Stomach (tissue), 19 donors: ENCODE measurements at places on chromosomes 7 and 10. TPM values are rescaled to one million over a fixed set of nuclear protein-coding genes. Genes with fewer than 3 reads are reported as not detected.

Gene LSM8
- 25.2 TPM for total RNA-seq

Gene ANXA11
- total RNA-seq = 91.4 TPM

Gene MAPK8
- total RNA-seq = 34.4 TPM

Gene PIP
- total RNA-seq = not detected

DNA sequence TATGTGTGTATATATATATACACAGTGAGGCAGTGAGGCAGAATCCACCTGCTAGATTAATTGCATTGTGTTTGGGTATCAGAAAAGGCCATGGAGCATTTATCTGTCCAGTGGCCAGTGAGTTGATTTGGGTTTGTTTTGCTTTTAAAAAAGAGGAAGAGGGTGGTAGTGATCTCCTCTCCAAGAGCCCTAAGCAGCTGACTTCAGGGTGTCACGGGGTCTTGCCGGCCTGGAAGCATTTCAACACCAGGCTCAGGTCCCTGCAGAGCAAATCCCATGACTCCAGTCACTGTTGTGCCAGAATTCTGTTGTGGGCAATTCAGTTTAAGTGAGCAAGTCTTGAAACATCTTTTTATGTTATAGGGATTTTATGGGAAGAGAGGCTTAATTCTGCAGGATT, 30.6 kb upstream of the GPNMB start:
- no peaks in the 10 kb centered on the region for H3K4me1 ChIP-seq
- H3K36me3 ChIP-seq = no peaks in the 10 kb centered on the region
- no peak overlapping the region for H3K27ac ChIP-seq
- H3K4me3 ChIP-seq = no peak overlapping the region
- DNase-seq = no peak

GRCh38 chr7:44063894-44064651, 1.3 kb downstream of the PGAM2 start:
- peaks cover 38% of the 10 kb centered on the region for H3K36me3 ChIP-seq
- no peaks in the 10 kb centered on the region for H3K27me3 ChIP-seq
- no peak overlapping the region for H3K27ac ChIP-seq
- no peak overlapping the region for H3K4me3 ChIP-seq
- peaks cover 19% of the 10 kb centered on the region for H3K4me1 ChIP-seq

- no peaks in the 10 kb centered on the region for H3K27me3 ChIP-seq
- no peak overlapping the region for H3K27ac ChIP-seq
- no peaks in the 10 kb centered on the region for H3K36me3 ChIP-seq
- H3K4me1 ChIP-seq = no peaks in the 10 kb centered on the region
Measured at GRCh38 chr10:89665302-89665701, 20.3 kb upstream of the PANK1 start.

DNA sequence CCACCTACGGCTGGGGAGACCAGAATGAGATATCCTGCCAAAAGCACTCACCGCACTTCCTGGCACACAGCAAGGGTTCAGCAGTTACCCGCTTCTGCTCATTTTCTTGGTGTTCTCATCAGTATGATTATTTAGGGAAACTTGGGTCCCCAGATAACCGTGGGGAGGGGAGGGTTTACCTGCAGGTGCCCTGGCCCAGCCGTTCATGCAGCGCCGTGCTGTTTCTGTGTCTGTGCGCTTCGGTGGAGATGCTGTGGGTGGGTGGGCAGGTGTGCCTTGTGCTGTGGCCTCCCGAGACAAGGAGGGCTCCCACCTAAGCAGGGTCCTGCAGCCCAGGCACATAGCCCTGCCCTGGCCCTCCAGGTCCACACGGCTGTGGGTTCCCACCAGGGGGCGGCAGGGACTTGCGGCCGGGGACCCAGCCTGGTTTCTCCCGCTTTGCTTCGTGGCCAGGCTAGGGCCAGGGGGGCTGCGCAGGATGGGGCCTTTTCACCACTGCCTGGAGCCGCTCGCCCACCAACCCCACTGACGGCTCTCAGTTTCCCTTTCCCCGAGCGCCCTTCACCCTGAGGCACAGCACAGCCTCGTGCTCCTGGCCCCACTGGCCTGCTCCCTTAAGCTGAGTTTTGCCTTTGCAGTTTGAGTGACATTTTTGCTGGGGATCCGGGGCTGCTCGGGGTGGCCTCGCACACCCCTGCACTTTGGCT, 78.5 kb downstream of the LHPP start:
- peaks cover 8% of the 10 kb centered on the region for H3K4me1 ChIP-seq
- peak overlapping the region; percentile 12 for H3K4me3 ChIP-seq
- DNase-seq = peak; percentile 64
